ENCODE measurements at places on chromosomes 7 and 10.

DNA sequence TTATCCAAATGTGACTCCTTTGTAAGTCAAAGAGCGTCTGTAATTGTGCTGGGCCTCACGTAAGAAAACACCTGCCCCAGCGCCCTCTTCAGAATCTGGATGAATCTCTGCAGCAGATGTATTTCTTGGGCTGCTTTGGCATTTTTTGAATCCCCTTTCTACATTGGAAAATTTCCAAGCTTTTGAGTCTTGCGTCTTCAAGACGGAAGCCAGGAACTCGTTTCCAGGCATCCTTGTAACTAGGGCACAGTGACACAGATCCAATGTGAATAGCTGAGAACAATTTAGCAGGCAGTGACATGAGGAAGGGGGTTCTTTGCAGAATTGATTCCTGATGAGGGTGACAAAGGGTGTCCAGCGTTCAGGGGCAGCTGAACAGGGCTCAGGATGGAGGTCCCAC lies 862.3 kb downstream of the TYW1 start:
- no peak for DNase-seq

- DNase-seq: no peak
Measured at GRCh38 chr7:26538216-26538615, 246.6 kb downstream of the SNX10 start.

GRCh38 chr10:35752469-35753461 lies 110.7 kb upstream of the FZD8 start:
- DNase-seq: no peak

DNA sequence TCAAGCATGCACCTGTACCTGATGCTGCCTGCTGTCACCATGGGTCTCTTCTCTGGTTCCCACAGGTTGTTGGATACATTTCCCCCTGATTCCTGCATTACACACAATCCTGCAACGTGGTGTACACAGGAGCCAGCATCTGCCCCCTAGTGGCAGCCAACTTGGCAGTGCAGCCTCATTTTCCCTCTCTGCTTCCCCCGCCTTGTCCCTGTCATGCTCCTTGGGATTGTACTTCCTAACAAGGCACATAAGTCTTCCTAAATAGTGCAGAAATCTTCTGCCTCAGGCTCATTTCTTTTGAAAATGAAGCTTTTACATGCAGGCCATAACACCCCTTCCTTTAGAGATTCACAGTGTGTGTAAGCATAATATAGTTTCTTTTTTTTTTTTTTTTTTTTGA lies 387.5 kb downstream of the CCSER2 start:
- DNase-seq: peak; percentile 23

DNA sequence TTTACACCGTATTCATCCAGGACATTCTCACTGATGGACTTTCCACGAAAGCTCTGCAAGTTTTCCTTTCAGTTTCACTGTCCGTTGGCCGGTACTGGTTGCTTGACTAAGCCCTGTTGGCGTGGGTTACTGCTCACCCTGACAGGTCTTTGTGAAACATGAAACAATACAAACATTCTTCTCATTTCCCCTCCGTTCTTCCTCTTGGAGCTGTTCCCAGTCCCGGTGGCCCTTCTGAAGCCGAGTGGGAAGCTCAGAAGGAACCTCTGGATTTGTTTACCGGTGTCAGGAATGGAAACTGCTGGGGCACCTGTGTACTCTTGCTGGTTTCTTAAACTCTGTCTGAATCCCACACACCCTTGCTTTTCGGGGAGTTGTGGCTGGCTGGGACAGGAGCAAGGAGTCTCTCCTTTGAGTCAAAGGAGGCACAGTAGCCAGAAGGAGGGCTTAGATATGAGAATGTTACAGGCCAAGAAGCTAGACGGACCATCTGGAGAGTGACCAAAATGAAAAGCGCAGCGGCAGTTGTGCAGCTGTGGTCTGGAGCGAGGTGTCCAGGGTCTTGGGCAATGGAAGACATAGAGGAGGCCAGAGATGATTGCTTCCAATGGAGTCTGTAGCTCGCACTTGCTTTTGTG lies 45.7 kb downstream of the LYZL2 start:
- peak; percentile 74 for DNase-seq

DNA sequence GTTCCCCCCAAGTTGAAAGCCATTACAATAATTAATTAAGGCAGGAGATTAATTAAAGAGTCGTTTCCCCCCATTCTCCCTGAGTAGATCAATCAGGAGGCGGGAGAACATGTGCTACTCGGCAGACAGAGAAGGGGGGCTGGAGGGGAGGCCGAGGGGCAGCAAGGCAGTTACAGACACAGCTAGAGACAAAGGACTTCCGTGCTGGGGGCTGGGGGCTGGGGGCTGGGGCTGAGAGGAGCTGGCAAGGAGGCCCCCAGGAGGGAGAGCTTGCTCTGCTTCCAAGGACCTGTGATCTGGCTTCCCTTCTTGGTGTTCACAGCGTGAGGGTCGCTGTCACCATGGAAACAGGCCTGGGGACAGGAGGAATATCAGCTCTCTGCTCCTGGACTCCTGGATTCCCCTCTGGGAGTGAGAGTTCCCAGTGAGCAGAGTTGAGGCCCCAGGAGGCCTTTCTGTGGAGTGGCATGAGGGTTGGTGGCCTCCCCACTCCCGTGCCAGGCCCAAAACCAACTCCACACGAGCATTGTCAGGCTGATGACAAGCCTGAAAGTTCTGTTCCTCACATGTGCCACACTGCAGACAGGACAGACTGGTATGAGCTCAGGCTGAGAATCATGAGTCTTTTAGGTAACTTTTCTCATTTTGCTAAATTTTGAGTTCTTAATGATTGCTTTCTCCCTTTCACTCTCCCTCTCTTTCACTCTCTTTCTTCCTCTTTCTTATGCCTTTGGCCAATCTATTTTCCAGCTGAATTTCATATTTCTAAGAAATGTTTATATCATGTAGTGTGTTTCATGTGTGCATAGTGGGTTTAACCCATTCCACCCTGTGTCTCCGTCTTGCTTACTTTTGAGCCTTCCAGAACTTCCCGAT lies 16.4 kb downstream of the FAM241B start:
- no peak for DNase-seq

DNA sequence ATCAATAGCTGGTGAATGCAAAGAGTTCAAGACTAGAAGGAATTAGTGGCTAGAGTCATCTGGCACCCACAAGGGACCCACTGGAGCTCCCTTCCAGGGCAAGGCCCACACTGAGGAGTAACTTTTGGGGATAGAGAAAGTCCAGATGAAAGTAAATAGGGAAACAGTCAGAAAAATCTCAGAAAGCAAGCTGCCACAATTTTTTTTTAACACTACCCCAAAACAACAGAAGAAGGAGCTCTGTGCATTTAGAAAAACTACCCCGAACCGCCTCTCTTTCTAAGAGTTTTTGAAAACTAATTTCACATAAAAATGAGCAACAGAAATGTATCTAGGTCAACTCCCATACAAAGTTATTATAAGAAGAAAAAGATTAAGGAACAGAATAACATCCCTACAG lies 42.2 kb downstream of the AOAH start:
- no peak for DNase-seq

- no peak for DNase-seq
Measured at GRCh38 chr10:130557181-130557845, 421.1 kb downstream of the GLRX3 start.

DNA sequence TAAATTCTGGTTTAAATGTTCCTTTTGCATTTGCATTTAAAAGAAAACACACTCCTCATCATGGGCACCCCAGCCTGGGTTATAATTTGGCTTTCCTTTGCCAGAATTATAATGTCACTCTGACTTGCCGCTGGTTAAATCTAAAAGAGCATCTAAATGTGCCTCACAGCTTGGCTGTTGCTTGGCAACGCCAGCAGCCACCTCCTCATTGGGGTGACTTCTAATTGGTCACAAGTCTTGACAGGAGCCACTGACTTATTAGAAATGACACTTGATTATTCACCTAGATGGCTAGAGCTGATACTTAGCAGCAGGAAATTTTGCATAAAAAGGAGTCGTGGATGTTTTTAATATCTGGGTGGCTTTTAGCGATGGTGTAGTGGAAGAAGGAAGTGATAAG lies 114.3 kb downstream of the TBXAS1 start:
- no peak for DNase-seq

Measured in MG63 (cell line).